Activated T-cell treated with anti-CD3 and anti-CD28 coated beads for 48 hours (primary cell): ENCODE measurements at places on chromosomes 5 and 9.
A peak's percentile ranks its signal among the peaks of the same experiment; 100 is the strongest.

GRCh38 chr5:121273833-121274433 lies 577.7 kb upstream of the FTMT start:
- DNase-seq: no peak

GRCh38 chr9:13705373-13705772 lies 425.9 kb upstream of the MPDZ start:
- no peak for DNase-seq

GRCh38 chr9:134442486-134443173 lies 116.4 kb downstream of the RXRA start:
- no peak for DNase-seq

DNA sequence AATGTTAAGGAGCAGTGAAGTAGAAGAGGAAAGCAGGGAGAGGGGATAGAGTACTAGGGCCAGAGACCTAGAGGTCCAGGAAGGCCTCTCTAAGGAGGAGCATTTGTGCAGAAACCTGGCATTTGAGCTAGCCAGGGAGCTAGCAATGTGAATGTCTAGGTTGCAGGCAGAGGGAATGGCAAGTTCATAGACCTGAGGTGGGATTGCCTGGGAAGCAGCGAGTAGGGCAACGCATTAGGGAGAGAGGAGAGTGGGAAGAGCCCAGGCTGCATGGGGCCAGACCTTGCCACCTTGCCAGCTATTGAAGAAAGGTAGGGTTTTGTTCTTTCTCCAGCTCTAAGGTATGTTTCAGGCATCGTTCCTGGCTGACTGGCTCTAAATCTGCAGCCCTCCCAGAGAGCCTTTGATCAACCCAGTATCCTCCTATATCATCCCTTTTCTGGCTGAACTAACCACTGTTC lies 54.0 kb downstream of the SLC22A5 start:
- no peak for DNase-seq

DNA sequence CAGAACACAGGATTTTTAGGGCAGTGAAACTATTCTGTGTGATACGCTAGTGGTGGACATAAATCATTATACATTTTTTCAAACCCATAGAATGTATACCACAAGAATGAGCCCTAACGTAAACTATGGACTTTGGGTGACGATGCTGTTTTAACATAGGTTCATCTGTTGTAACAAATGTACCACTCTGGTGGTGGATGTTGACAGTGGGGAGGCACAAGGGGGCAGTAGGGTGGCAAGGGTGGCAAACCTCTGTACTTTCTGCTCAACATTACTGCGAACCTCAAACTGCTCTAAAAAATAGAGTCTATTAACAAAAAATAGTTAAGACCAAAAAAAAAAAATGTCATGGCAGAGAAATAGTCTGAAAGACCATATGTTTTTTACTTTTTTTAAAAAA lies 9.1 kb upstream of the MVB12B start:
- no peak for DNase-seq

DNA sequence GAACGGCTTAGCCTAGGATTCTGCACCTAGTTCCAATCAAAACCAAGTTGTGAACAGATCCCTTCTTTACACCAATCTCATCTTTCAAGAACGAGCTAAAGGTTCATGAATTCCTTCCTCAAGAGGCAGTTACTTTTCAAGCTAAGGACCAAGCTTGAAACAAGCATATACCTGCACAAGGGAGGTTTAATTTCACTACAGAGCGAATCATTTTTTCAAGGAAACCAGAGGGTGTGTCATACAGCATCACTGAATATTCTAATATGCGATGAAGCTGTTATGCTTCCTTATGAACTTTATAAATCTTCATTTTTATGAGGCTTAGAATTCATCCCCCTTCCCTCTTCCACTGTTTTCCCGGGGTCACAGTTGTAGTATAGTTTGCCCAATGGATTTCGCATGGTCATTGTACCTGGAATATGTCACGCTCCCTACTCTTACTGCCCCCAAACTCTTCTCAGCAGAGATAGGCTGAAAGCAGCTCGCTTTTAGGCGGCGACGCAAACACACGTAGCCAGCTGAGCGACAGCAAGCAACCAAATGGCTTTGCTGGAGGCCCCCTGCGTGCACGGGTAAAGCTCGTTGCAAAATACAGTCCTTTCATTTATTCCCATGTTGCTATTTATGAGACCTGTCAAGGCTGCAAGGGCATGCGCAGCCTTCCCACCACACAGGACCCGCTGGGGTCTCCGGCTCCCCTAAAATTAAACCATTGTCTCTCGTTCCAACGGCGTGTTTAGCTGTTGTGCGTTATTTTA lies 832 bp downstream of the LMBRD2 start:
- DNase-seq: peak; percentile 42

DNA sequence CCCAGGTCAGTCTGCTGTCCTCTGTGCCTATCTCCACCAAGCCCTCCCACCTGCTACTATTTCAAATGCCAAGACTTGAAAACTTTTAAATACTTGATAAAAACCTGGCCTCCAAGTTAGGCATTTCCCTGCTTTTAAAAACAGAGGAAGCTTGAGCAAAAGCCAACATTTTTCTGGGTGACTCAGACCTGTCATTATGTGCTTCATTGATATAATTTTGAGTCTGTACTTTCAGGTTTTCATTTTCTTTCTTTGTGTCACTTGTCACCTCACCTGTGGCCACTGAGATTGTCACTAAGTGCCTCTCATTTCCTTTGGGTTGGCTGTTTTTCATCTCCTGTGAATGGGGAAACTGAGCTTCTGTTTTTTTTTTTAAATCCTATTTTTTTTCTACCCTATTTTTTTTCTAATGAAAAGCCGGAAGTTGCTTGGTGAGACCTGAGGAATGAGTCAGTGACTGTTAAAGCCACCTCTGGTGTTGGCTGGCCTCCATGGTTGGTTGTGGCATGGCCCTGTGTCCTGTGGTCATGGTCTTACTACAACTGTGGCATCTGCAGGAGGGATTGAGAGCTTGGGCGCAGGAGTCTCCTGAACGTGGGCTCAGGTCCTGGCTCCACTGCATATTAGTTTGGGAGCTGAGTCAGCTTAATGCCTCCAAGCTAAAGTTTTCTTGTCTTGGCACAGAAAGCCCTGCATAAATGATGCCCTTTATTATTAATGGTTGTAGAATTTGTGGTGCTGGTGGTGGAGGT lies 56.7 kb downstream of the ARHGAP26 start:
- DNase-seq: peak; percentile 23

GRCh38 chr5:168578538-168579487 lies at the start of gene PANK3:
TSS of gene PANK3 (minus strand) at chr5:168579368. CDS start at chr5:168579283, 85 bp downstream.
- DNase-seq: no peak

DNA sequence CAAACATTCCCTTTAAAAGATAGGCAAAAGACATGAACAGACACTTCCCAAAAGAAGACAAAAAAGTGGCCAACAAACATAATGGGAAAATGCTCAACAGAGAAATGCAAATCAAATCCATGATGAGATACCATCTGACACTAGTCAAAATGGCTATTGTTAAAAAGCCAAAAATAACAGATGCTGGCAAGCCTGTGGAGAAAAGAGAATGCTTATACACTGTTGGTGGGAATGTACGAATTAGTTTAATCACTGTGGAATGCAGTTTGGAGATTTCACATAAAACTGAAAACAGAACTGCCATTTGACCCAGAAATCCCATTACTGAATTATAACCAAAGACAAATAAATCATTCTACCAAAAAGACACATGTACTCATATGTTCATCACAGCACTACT lies 58.3 kb upstream of the WDR41 start:
- no peak for DNase-seq

DNA sequence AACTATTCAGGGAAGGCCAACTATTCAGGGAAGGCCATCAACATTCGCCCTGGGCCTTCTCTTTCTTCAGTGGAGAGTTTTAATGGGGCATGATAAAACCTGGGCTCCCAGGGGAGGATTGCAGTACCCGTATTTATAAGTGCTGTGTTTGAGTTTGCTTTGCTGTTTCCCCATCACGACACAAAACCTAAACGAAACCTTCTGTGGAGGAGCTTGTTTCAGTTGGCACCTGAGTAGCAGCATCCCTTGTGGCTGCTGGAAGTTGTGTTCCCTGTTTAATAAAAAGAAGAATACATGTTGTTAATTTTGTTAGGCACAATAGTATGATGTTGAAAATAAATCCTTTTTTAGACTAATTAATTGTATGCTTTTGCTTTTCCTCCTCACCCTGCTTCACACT lies 8.3 kb downstream of the WDR31 start:
- no peak for DNase-seq

- DNase-seq: no peak
Measured at GRCh38 chr5:127425037-127425436, 92.4 kb upstream of the PRRC1 start.

DNA sequence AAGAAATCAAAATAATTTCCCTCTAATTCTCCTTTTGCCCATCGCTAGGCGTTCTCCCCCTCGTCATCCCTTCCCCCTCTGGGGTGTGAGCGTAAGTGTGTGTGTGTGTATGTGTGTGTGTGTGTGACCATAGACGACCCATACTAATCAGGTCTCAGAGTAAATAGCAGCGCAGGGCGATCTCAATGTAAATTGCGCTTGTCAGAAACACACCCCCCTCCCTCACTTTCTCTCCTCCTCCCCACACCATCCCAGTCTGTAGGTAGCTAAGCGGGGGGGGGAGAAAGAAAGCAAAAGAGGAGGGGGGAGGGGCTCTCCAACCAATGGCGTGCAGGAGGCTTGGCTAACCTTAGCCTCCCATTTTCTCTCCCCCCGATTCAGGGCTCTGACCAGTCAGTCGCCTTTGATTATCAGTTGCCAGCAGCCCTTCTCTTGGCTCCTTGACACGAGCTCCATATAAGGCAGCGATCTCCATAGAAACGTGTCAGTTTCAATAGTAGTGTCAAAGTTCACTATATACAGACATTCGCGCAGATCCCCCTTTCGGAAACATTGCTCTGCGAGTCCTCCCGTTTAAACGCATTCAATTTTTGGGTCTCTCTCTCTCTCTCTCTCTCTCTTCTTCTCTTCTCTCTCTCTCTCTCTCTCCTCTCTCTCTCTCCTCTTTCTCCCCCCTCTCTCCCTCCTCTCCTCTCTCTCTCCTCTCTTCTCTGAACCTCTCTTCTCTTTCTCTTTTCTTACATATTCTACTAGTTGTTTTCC lies at the start of gene NR2F1:
TSS of gene NR2F1 (plus strand) at position 546 of the 762 bp plus-strand sequence. CDS start 1,802 bp downstream, outside the sequence.
- no peak for DNase-seq

GRCh38 chr5:71891856-71892255 lies 172.8 kb downstream of the CARTPT start:
- no peak for DNase-seq

DNA sequence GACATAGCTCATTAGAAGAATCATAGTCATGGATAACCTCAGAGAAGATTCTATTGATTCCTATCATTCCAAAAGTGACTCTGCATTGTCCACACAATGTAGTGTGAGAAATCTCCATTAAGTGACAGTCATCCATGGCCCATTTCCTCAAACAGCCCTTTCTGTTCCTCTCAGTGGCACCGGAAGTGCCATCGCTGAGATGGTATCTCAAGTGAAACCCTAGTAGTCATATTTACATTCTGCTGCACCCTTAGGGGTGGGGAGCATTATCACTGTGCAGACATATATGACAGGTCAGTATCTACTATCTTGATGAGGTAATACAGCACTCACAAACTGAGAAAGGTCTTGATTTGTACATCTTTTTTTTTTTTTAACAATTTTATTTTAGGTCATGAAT lies 55.4 kb upstream of the MIER3 start:
- no peak for DNase-seq

GRCh38 chr9:134025606-134026541 lies 593 bp downstream of the BRD3OS start:
- peak; percentile 53 for DNase-seq

GRCh38 chr5:7396713-7397454 lies 946 bp downstream of the ADCY2 start:
- DNase-seq: no peak

DNA sequence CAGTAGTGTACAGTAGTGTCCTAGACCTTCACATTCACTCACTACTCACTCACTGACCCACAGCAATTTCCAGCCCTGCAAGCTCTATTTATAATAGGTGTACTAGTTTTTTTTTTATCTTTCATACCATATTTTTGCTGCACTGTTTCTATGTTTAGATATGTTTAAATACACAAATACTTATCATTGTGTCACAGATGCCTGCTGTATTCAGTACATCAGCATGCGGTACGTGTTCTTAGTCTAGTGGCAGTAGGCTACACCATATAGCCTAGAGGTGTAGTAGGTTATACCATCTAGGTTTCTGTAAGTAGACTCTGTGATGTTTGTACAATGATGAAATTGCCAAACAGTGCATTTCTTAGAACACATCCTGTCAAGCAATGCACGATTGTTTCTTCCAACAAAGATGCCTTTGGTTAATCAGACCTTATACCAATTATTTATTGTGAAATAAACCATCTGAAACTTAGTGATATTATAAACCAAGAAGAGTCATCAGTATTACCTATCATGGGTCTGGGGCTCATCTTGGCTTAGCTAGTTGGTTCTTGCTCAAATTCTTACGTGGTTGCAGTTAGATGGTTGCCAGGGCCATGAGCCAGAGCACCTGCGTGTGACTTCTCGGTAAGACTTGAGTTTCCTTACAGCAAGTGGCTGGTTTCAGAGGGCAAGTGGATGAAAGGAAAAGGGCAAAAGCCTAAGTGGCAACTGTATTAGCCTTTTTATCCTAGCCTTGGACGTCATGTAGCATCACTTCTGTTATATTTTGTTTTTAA lies 41.1 kb downstream of the ERBIN start:
- DNase-seq: no peak

GRCh38 chr9:106622164-106622487 lies 240.8 kb upstream of the ZNF462 start:
- no peak for DNase-seq

GRCh38 chr9:82581935-82582334 lies 481.0 kb downstream of the RASEF start:
- DNase-seq: no peak

- DNase-seq: no peak
Measured at GRCh38 chr9:104227108-104227507, 133.0 kb downstream of the SMC2 start.

GRCh38 chr9:89732295-89732938 lies 127.6 kb downstream of the GADD45G start:
- DNase-seq: no peak

GRCh38 chr9:114791736-114792135 lies 14.1 kb downstream of the TNFSF15 start:
- DNase-seq: no peak

DNA sequence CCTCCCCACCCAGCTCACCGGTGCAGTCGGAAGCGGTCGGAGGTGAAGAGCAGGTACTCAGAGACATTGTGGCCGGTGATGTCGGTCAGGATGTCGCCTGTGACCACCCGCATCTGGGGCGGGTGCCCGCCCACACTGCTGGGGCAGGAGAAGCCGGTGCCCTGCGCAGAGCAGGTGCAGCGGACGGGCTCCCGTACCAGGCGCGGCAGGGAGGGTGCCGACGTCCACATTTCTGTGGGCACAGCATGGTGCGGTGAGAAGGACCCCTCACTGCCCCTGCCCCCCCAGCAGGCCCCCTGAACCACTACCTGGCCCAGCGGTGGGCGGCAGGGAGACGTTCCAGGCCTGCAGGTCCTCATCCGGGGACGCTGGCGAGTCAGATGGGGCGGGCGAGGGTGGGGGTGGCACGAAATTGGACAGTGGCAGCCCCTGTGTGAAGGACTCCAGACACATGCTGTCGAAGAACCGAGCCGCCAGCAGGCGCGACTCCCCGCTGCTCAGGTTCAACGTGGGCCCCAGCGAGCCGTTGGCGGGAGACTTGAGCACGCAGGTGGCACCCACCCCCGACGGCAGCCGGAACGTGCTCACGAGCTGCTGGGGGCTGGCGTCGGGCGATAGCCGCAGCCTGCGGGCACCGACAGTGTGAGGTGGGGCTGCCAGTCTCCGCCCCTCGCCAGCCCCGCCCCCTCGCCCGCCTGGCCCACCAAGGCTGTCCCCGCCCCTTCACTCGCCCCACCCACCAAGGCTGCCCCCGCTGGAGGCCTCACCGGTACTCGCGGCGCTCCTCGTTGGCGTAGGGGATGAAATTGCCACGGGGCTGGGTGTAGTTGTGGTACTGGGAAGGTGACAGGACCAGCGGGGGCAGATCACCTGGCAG lies 15.1 kb downstream of the ABCA2 start:
- DNase-seq: no peak
